Retinal pigment epithelial cell (primary cell): ENCODE measurements at places on chromosomes 13 and 19.

DNA sequence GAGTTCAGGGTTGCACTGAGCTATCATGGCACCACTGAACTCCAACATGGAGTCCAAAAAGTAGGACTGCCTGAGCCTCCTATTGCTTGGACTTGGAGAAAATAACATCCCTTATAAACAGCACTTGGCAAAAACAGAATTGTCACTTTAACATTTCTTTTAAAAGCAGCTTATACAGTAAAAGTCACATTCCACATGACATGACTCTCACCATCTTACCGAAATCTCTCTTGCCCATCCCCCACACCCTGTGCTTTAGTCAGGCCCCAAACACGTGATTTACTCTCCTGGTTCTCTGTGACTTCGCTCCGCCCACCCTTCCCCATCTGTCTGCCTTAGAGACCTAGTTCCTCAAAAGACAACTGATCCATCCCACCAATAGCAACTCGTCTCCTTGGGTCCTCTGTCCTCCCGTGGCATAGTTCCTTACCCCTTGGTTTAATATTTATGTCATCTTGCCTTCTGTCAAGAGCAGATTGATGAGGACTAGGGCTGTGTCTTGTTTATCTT lies 4.6 kb downstream of the SAFB start:
- peak; percentile 23 for DNase-seq

- DNase-seq, result peak; percentile 85
Measured at GRCh38 chr13:44300895-44301638, 72.6 kb upstream of the SERP2 start.

- no peak for DNase-seq
Measured at GRCh38 chr19:13102666-13103580, at the start of gene LYL1. LYL1 (minus strand) TSS chr19:13102858; CDS start chr19:13101171, 1,687 bp downstream.

GRCh38 chr13:73656863-73657262 lies 477.3 kb downstream of the KLF12 start:
- no peak for DNase-seq

DNA sequence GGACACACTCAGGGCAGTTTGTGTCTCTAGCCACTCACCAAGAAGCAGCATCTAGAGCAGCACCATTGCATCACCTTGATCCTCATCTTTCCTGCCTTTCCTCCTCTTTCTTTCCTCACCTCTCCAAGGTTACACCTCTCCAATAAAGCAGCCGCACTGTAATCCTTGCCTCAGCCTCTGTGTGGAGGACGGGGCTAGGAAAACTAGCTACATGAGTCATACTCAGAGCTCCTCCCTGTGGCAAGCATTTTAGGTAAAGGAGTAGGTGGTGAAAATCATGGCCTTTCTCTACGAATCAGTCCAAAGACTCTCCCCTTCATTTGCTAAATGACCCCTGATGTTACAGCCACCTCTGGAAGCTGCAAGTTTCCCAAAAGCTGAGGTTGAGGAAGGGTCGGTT lies 108.9 kb downstream of the DNAJC15 start:
- no peak for DNase-seq

DNA sequence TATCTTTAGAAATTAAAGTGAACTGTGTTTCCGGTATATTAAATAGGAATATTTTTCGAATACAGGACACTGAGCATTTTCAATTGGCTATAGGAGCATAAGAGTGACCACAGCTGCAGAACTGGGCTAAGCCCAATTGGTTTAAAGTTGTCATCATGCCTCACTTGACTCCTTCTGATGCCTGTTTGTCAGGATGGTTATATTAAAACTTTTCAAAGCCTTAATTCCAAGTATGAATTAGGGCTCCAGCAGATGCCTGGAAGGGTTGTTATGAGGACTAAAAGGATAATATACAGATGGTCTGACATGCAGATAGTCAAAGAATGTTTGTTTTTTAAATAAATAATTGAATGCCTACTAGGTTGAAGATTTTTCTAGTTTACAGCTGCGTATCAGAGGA lies 100.0 kb downstream of the LMO7 start:
- DNase-seq, result no peak

DNA sequence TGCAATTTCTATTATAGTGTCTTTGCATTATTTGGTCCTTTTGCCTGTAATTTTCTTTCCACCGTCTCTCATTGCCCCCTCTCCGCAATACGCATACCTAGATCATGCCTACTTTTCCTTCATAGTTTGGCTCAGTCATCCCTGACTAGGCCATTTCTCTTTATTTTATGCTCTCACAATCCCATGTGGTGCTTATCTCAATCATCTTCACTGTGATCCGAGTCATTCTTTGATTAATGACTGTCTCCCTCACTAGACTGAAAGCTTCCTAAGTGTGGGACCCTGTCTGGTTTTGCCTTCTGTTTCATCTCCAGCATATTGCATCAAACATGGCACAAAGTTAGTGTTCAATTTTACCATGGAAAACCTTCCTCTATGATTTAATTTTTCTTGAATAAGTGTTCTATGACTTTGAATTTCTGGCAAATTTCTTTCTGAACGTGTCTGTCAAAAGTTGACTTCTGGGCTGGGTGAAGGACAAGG lies 43.7 kb upstream of the OLFM4 start:
- no peak for DNase-seq

DNA sequence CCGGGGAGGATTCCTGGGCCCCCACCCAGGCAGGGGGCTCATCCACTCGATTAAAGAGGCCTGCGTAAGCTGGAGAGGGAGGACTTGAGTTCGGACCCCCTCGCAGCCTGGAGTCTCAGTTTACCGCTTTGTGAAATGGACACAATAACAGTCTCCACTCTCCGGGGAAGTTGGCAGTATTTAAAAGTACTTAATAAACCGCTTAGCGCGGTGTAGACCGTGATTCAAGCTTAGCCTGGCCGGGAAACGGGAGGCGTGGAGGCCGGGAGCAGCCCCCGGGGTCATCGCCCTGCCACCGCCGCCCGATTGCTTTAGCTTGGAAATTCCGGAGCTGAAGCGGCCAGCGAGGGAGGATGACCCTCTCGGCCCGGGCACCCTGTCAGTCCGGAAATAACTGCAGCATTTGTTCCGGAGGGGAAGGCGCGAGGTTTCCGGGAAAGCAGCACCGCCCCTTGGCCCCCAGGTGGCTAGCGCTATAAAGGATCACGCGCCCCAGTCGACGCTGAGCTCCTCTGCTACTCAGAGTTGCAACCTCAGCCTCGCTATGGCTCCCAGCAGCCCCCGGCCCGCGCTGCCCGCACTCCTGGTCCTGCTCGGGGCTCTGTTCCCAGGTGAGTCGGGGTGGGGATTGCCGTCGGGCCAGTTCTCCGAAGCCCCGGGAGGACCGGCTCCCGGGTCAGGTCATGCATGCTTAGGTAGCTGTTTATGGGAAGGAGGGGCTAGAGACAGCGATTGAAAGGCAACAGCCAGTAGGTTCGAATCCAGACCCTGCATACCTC lies at the start of gene ICAM1:
Gene ICAM1 (plus strand): TSS at position 505 of the 779 bp plus-strand sequence. CDS start 40 bp downstream, at position 545.
- DNase-seq, result peak; percentile 22

GRCh38 chr19:35114353-35115176 lies 1.1 kb upstream of the FXYD3 start:
- DNase-seq, result no peak

DNA sequence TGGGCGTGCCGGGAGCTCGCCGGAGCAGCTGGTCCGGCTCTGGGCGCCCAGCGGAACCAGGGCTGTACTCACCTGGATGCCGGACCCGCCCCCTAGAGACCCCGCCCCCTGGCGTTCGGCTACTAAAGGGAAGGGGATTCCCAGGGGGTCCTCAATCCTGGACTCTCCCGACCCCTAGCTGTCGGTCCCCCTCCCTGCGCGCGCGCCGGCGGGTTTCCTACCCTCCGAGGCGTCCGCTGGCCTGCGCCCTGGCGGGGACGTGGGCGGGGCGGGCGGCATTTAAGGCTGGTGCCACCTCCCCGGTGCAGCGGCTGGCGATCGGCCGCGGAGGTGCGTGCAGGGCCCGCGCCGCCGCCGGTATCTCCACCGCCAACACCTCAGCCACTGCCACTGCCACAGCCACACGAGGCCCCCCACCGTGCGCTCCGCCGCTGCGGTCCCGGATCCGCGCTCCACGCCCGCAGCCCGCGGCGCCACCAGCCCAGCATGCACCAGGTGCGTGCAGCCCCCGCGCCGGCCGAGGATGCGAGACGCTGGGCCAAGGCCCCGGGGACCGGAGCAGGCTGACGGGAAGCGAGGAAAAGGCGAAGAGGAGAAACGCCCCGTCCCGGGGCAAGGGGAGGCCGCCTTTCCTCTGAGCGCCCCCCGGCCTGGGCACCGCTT lies at the start of gene ATP12A:
Gene ATP12A (plus strand): TSS at position 151 of the 663 bp plus-strand sequence. CDS start 336 bp downstream, at position 487.
- no peak for DNase-seq

DNA sequence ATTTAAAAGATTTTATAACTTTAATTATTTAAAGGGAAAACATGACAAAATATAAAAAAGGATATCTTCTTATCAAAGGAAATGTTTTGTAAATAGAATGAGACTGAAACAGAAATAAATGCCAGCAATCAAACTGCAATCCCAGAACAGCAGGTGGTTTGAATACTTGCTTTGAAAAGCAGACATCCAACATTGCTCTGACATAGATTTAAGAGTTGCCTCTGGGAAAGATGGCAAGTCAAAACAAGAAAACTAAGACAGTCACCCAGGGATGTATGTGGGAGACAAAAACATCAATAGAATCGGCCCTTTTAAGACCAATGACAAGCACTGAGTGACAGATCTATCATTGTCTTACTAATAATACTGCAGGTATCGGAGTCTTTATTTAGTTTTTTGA lies 789.7 kb upstream of the GPC6 start:
- no peak for DNase-seq

GRCh38 chr13:52125547-52125946 lies 3.3 kb downstream of the NEK5 start:
- no peak for DNase-seq

GRCh38 chr13:101026736-101027398 lies 352.3 kb upstream of the TMTC4 start:
- DNase-seq, result no peak

DNA sequence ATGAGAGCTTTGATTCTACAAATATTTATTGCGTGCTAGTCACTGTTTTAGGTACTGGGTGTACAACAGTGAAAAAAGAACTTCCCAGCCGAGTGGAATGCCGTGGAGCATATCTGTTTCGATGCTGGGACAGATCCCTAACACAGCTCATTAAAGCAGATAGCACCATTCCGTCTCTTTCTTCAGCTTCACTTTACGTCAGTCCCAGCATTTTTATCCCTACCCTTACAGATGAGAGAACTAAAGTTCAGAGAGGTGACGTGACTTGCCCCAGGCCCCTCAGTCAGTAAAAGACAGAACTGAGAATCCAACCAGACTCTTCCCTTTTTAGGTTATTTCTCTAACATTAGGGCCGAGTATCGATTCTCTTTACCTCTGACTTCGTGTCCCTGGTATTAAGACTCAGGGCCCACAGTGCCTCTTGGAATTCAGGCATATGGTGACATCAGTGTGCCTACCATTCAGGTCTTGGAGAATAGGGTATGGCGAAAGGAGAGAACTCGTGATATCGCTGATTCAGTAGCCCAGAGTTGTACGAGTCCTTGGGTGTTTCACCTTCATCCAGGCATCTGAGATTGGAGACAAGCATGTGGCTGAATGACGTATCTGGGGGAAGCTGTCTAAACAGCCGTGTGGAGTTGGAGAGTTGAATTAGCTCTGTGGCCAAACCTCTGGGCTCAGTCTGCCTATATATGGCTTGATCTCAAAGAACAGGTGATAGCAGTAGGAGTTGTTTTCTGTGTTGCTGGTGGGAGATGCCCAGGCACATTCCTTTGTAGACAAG lies 27.1 kb downstream of the ACTN4 start:
- peak; percentile 81 for DNase-seq

DNA sequence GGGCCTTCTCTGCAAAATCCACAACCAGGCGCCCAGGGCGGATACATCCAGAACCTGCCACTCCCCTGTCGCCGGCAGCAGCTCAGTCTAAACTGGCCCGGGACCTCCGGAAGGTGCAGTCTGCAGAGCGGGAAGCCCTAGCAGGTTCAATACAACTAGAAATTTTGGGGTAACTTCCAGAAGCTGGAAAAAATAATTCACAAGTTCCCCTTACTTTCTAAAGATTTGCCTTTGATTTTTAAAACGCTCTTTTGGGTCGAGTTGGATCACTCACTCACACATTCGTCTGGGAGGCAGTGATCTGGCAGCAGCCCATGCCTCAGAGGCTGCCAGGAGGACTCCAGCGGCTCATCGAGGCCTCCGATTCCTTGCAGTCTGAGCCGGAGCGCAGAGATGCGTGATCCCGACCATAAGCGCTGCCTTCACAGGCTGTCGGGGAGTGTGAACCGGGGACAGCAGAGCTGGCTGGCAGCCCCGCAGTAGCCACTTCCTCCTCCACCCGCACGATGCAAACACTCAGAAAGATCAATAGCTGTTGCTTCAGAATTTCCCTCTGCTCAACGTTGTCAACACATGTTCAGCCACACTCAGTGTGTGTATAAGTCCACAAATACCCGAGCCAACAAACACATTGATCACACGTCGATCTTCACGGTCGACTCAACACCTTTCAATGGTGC lies 35.6 kb upstream of the ZNF507 start:
- DNase-seq, result no peak

GRCh38 chr19:50214699-50215543 lies 11.5 kb downstream of the MYH14 start:
- no peak for DNase-seq

DNA sequence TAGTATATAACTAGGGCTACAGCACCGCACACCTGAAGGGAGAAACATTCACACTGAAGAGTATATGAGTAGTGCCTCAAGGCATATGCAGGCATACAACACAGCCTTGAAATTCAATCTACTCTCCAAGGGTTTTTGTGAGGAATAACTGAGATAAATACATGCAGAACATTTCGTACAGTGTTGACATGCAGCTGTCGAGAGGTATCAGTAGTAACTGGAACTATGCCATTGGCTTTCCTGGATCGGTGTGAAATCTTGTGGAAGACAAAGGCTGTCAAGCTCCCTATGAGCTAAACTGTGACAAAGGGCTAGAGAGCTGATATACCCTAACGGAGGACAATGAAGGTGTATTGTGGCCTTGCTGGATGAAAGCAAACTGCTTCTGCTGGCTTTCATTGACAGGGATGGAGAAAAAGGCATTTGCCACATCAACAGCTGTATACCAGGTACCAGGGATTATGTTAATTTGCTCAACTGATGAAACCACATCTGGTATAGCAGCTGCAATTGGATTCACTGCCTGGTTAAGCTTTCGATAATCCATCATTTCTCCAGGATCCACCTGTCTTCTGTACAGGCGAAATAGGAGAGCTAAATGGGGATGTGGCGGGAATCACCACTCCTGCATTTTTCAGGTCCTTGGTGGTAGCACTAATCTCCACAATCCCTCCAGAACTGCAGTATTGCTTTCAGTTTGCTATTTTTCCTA lies 16.3 kb downstream of the MTRF1 start:
- no peak for DNase-seq

GRCh38 chr19:48152551-48152950 lies 17.6 kb downstream of the LIG1 start:
- DNase-seq, result peak; percentile 80

DNA sequence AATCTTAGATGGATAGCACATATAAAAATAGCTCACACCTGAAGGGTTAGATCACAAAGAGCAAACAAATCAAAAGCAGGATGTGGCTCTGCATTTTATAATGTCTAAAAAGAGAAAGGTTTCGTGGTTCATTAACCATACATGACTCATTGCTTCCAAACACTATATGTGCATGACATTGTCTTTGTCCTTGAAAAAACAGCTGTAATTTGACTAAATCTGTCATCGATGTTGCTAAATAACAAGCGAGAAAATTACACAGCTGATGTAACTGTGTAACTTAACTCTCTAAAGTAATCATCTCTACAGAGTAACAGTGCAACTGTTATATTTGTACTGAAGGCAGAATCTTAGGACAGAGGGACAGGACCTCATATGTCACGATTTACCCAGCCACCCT lies 383.1 kb upstream of the GPC6 start:
- DNase-seq, result no peak

- DNase-seq, result no peak
Measured at GRCh38 chr13:32759152-32759551, 172.9 kb downstream of the PDS5B start.

GRCh38 chr13:84654654-84655275 lies 772.5 kb upstream of the SLITRK1 start:
- DNase-seq, result no peak
